ENCODE measurements at places on chromosomes 16 and 17.

GRCh38 chr17:73750975-73751374, 106.7 kb upstream of the SDK2 start:
- DNase-seq, result no peak

- no peak for DNase-seq
Observed at GRCh38 chr16:71919035-71919434, 23.7 kb downstream of the IST1 start.

DNA sequence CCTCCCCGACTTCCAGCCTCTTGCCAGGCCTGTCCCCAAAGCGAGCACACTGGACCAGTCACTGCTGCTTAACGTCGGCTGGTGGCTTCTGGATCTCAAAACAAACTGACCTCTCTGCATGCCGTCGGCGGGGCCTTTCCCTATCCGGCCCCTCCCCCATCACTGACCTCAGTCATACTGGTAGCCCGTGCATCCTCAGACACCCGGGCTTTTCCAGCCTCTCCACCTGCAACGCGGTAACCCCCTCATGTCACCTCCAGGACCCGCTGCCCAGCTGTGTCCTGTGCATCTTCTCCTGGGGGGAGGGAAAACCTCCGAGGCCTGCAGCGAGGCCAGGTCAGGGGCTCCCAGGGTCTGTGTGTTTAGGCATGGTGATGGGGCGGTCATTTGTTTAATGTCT, 138.6 kb upstream of the CHMP6 start:
- no peak for DNase-seq

DNA sequence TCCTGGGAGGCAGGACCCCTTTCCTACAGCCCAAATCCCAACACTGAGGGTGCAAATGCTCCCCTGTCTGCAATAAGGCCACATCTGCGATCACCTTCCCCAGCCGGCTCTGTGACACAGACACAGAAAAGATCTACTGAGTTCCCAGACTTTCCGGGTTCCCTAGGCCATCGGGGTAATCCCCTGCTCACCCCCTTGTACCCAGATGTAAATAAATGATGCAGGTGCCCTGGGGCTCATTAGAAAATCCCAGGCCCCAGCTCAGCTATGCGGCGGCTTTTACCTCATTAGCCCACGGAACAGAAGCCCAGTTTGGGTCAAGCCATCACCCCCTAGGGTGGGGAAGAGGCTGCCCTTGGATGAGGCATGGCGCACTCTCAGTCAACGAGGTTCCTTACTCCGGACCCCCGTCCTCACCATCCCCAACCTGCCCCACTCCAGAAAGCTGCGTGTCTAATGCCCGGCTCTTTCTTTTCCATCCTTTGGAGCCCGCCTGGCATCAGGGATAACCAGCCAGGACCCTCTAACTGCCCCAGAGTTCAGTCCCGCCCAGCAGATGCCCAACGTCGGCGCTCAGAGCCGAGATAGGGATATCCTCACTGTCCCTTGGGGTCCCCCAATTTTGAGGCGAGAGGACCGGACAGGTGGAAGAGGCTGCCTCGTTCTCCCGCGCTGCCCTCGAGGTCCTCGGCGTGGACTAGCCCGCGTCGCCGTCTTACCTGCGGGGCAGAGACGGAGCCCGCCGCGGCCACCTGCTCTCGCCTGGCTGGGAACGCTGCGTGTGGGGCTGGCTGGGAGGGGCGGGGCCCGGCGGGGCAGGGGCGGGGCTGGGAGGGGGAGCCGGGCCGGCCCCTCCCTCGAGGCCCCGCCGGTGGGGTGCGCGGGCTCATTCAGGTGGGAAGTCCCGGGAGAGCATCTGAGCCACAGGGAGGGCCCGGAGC, at the start of gene ZNF385C:
ZNF385C (minus strand) TSS at position 783 of the 941 bp plus-strand sequence. CDS start 35,417 bp downstream, outside the sequence.
- no peak for DNase-seq

GRCh38 chr16:6165330-6165979, 1067.9 kb upstream of the EEF2KMT start:
- no peak for DNase-seq

DNA sequence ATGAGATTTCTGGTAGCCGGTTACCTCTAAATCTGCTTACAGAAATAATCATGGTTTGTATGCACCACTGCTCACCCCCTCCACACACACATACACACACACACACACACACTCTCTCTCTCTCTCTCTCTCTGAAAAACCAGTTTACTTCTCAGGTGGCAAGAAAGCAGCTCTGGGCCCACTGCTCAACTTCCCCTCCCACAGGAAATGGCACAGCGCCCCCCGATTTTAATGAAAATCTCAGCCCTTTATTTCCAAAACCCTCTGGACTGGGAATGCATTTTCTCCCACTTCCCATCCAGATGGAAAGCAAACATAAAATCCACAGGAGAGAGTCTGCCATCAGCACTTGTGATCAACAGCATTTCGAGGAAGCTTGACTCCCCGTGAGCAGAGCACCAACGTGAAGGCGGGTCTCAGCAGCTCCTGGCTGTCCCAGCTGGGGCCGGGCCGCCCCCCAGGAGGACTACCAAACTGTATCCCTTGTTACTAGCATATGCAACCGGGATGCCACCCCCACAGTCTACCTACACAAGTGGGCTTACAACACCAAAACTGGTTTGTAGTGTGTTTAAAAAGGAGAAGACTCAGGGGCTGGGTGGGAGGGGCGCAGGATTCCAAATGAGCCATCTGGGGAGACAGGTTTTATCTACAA, 121.1 kb downstream of the SLC39A11 start:
- DNase-seq, result no peak

DNA sequence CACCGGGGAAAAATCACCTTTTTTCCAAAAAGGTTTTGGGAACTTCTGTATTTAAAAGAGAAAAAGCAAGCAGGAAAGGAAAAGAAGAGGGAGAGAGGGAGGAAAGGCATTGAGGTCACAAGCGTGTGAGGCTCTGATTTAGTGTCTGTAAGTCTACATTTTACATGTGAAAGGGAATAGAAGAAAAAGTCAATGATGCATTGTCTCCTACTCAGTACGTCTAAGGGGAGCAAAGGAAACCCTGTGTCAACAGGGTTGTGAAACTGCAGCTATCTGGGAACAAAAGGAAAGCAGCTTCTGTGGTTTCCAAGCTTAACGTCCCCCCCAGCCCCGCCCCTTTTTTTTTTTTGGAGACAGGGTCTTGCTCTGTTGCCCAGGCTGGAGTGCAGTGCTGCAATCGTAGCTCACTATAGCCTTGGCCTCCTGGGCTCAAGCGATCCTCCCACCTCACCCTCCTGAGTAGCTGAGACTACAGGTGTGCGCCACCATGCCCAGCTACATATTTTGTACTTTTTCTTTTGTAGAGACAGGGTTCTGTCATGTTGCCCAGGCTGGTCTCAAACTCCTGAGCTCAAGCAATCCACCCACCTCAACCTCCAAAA, 1.8 kb upstream of the CDC42EP4 start:
- DNase-seq, result no peak

GRCh38 chr16:68658341-68658973, 13.3 kb downstream of the CDH3 start:
- peak; percentile 95 for DNase-seq

DNA sequence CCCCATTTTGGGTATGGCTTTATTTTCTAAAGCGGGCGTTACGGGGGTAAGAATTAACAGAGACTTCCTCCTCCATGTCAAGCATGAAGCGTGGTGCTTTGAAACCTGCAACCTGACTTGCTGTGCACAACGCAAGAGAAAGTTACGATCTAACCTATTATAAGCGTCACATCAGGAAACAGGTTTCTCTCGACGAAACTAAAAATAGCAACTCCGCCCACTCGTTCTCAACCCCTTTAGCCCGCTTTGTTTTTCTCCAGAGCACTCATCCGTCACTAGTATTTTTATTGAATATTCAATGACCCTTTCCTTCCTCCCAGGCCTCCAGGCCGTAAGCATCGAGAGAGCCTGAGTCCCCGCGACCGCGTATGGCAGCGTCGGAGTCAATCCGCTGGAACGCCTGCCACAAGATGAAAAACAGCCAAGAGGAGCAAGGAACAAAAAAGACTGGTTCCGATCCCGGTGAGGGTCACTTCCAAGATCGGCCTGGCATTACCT, 555 bp downstream of the NUP88 start:
- DNase-seq, result no peak

GRCh38 chr17:81710514-81711308, 1.4 kb upstream of the SLC25A10 start:
- no peak for DNase-seq

DNA sequence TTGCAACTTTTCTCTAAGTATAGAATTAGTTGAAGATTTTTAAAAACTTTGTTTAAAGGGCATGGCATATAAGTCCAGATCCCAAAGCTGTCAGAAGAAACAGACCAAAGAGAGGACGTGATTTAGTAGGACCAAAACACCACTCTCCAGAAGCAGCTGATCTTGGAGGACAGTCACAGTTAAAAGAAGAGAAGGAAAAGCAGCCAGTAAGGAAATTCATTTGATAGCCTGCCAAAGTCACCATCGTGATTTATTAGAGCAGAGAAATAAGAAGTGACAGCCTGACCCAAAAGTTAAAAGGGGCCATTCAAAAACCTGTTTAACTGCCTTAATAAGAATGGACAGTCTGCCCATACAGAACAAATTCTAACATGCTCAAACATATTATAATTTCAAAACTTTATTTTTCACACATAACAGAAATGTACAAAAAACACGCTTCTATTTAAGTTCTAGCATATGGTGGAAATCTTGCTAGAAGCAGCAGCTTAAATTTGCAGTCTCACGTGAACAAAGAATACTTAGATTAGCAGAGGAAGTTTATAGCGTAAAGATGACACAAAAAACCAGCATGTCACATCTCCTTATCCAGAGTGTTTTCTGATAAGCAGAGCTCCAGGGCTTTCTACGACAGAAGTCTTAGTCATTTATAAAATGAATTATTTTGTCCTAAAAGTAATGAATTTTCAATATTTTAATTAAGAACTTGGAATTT, 37.2 kb downstream of the TXNDC11 start:
- no peak for DNase-seq

DNA sequence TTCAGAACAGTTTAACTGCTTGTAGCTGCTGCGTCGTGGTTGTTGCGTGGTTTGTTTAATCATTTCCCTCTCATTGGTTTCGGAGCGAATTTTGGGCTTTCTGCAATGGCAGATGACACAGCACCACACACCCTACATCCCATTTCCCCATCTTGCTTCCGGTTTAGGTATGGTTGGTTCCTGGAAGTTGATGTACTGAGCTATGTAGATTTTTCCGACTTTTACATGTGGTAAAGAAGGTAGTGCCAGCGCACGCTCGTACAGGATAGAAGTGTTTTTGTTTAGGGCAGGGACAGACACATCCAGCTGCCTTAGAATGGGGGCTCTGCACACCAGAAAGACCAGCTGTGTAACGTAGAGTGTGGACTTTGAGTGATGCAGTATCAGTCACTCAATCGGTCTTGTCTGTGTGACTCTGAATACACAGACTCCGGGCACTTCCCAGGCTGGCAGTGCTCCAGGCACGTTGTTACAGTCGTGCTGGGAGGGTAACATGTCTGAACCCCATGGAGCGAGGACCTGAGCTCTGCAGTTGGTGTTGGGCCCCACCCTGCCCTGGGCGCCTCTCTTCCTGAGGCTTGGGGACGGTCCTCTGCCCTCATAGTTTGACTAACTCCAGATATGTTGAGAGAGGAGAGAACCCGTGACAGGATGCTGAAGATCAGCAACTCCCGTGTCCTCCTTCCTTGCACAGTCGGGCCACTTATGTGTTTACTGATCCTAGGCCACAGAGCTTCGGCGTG, 172.0 kb upstream of the CHMP6 start:
- DNase-seq, result no peak

DNA sequence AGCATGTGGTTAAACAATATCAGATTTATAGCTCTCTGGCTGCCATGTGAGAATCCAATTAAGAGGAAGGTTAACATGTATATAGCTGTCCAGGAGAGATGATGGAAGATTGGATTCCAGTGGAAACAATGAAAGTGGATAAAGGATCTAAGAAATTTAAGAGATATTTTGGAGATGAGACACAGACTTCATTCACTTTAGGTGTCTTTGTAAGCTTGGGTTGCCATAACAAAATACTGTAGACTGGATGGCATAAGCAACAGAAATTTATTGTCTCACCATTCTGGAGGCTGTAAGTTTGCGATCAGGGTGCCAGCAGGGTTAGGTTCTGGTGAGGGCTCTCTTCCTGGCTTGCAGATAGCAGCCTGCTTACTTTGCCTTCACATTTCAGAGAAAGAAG, 155.9 kb upstream of the MYOCD start:
- peak; percentile 42 for DNase-seq

DNA sequence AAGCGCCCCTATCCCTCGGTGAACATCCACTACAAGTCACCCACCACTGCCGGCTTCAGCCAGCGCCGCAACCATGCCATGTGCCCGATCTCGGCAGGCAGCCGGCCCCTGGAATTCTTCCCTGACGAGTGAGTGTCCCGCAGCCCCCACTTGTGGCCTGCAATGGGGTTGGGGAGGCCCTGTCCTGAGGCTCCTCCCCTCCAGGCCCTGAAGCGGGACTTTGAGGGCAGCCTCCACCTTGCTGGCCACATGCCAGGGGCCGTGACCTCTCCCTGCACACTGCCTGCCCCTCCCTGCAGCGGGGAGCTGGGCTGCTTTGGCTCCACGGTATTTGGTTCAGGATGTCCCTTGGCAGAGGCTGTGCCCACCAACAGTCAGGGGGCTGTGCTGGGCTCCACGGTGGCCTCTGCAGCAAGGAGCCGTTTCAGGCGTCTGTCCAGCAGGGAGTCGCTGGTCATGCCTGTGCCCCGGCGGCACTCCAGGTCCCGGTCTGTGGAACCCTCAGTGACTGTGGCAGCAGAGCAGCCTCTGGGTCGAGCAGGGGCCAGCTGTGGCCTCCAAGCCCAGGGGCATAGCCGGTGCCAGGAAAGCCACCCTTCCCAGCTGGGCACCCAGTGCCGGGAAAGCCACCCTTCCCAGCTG, 8.3 kb downstream of the NME3 start:
- no peak for DNase-seq

DNA sequence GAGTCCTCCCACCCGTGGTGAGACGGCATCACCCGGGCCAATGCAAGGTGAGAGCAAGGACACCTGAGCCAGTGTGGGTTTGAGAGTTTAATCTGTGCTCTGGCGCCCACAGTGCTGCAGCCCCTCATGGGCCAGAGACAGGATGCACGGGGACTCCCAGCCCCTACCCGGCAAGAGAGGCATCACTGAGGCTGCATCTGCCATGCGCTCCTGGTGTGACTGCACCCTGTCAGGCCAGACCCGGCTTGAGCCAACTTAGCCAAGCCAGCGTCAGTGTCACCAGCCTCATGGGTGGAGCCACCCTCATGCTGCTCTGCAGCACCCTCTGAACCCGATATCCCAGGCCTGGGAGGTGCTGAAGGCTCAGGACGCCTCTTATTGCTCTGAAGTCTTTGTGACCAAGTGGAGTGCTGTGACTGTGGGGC, 1.3 kb upstream of the BRICD5 start:
- DNase-seq, result no peak

- DNase-seq, result peak; percentile 60
Observed at GRCh38 chr17:83103200-83103942, 24.0 kb downstream of the METRNL start.

- peak; percentile 33 for DNase-seq
Observed at GRCh38 chr17:14355556-14355955, 54.7 kb downstream of the HS3ST3B1 start.

- no peak for DNase-seq
Observed at GRCh38 chr16:870856-871561, 70.5 kb upstream of the GNG13 start.

- no peak for DNase-seq
Observed at GRCh38 chr16:61146429-61146828, 889.8 kb downstream of the CDH8 start.

GRCh38 chr17:13931111-13931526, 138.2 kb upstream of the COX10 start:
- DNase-seq, result peak; percentile 10
